Tracheal epithelial cell (primary cell): ENCODE measurements at places on chromosomes 12 and 14. TPM values are rescaled to one million over a fixed set of nuclear protein-coding genes. Genes with fewer than 3 reads are reported as not detected.

SPATS2 gene
- total RNA-seq = 21.7 and 22.4 TPM in 2 replicates

FAM90A1 gene
- under 0.01 and 0.21 TPM in 2 replicates for total RNA-seq

CCDC198 gene
- under 0.01 and 6.5 TPM in 2 replicates for total RNA-seq

KRT71 gene
- total RNA-seq = not detected in 2 replicates

RNF212B gene
- total RNA-seq = not detected in 2 replicates

DNAH10 gene
- total RNA-seq = under 0.01 TPM in 2 replicates

LTB4R2 gene
- total RNA-seq = 30.3 and 32.5 TPM in 2 replicates

PTPN21 gene
- total RNA-seq = 4.3 and 4.7 TPM in 2 replicates

KRT75 gene
- total RNA-seq = 1.1 and 87.0 TPM in 2 replicates

FUT8 gene
- 18.3 and 27.7 TPM in 2 replicates for total RNA-seq

UNC119B gene
- 12.0 and 18.8 TPM in 2 replicates for total RNA-seq

JPH4 gene
- not detected in 2 replicates for total RNA-seq

CLEC6A gene
- total RNA-seq = not detected in 2 replicates

PRICKLE1 gene
- total RNA-seq = 0.43 and 2.9 TPM in 2 replicates

GARIN6 gene
- not detected in 2 replicates for total RNA-seq

MYO1A gene
- under 0.01 TPM in 2 replicates for total RNA-seq

CPM gene
- total RNA-seq = 7.5 and 19.8 TPM in 2 replicates

GLT8D2 gene
- total RNA-seq = 0.43 and 2.9 TPM in 2 replicates

ASPG gene
- under 0.01 TPM in 2 replicates for total RNA-seq

NFATC4 gene
- total RNA-seq = 10.6 and 17.3 TPM in 2 replicates

SRRM4 gene
- total RNA-seq = not detected in 2 replicates

TUBA1B gene
- total RNA-seq = 247 and 684 TPM in 2 replicates

CMTM5 gene
- not detected in 2 replicates for total RNA-seq

ARMH4 gene
- 1.4 TPM in 1 of 2 replicates, not detected in the other for total RNA-seq

ADAMTS20 gene
- total RNA-seq = not detected in 2 replicates

IQSEC3 gene
- not detected in 2 replicates for total RNA-seq

MTA1 gene
- total RNA-seq = 32.5 and 33.2 TPM in 2 replicates

FOXG1 gene
- total RNA-seq = not detected in 2 replicates

NPFF gene
- not detected in 2 replicates for total RNA-seq
